ENCODE measurements at places on chromosomes 13 and 19.

GRCh38 chr13:87536499-87536898, 134.7 kb upstream of the SLITRK5 start:
- no peak for DNase-seq

DNA sequence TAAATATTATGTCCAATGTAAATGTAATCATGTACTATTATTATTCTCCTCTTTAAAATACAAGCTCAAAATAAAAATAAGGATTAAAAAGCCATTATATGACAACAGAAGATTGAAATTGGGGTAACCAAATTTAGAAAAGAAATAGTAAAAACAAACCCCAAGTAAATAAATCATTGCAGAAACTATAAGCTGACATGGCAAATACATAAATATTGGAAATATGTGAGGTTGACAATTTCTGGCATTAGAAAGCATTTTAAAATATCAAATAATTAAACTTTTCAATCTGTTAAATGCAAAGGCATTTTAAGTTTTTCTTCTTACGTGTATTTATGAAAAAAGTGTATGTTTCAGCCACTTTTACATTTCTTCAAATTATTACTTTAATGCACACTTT, 394.7 kb upstream of the DACH1 start:
- DNase-seq, result no peak

- no peak for DNase-seq
These were observed 770 bp upstream of the CAPNS1 start for GRCh38 chr19:36139120-36139472.

GRCh38 chr19:38371081-38371480, 3.3 kb upstream of the PSMD8 start:
- DNase-seq, result no peak

DNA sequence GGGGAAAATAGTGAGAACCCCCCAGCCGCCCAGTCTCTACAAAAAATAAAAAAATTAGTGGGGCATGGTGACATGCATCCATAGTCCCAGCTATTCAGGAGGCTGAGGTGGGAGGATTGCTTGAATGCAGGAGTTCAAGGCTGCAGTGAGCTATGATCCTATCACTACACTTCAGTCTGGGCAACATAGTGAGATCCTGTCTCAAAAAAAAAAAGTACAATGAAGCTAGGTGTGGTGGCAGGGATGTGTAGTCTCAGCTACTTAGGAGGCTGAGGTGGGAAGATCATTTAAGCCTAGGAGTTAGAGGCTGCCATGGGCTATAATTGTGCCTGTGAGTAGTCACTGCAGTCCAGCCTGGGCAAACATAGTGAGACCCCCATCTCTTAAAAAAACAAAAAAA, 8.9 kb downstream of the PCCA start:
- no peak for DNase-seq

- no peak for DNase-seq
These were observed 90.6 kb downstream of the KL start for GRCh38 chr13:33106656-33107360.

DNA sequence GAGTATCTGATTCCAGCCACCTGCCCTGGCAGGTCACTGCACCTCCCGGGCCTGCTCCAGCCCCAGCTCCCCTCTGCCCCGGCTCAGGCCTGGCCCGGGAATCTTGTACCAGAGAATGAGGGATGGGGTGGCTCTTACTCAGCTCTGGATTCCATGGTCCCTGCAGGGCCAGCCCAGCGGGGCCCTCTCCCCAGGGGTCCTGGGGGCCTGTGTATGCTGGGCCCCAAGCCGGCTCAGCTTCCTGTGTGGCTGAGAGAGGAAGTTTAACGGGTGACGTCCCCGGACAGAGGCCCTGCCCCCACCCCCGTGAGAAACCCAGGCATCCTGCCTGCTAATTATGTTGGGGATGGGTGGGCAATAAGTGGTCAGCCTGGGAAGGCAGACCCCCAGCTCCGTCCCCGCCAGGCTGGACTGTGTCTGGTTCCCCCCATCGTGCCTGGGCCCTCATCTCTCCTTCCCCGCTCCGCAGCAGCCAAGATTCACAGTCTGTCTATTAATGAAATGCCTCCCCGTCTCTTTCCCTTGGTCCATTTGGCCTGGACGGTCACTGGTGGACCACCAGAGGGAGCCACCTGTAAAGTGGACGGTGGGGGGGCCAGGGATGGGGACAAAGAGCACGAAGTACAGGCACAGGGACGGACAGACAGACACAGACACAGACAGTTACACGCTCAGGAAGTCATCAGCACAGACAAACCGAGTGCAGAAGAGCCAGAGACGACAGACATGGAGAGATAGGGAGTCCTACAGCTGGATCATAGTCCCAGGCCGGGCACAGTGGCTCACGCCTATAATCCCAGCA, at the start of gene DENND1C:
Gene DENND1C, minus strand, starts transcription at position 247 of the 802 bp plus-strand sequence. Its CDS starts 92 bp downstream, at position 155.
- peak; percentile 62 for DNase-seq

GRCh38 chr19:1206150-1206863, 729 bp downstream of the STK11 start:
- no peak for DNase-seq

DNA sequence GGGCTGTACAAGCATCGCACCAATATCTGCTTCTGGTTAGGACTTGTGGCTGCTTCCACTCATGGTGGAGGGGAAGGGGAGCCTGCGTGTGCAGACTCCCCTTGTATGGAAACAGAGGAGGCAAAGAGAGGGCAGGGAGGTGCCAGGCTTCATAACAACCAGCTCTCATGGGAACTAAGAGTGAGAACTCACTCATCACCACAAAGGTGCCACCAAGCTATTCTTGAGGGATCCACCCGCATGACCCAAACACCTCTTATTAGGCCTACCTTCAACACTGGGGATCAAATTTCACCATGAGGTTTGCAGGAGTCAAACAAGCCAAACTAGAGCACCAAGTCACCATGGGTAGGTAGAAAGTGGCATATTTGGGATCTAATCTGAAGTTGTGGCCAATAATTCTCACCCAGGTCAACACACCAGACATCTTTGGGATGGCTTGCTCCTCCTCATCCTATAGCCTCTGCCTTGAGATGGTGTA, 46.4 kb downstream of the RUBCNL start:
- no peak for DNase-seq

DNA sequence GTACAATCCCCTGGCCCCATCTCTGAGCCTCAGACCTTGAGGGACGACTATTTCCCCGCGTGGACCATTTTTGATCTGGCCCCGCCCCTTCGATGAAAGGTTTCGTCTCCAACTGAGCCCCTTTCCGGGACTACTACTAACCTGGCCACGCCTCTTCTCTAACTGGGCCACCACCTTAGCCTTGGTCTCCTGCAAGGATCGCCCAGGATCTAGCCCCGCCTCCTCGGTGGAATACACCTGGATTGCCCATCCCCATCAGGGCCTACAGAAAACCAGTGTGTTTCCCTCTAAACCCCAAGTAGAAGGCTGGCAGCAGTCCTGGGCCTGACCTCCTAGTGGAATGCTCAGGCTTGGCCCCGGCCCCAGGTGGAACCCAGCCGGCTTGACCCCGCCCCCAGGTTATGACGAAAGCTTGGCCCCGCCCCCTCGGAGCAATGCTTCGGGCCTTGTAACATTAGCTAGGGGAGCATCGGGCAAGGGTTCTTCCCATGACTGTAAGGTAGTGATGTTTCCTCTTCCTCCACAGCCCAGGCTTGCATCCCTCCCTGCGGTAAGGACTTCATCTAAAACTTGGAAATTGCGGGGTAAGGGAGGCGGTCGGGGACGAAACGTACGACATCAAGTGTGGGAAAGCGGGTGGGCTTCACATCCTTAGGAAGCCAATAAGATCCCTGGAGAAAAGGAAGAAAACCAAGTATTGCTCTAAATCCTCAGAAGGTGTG, 9.1 kb downstream of the SPACA6 start:
- DNase-seq, result no peak

DNA sequence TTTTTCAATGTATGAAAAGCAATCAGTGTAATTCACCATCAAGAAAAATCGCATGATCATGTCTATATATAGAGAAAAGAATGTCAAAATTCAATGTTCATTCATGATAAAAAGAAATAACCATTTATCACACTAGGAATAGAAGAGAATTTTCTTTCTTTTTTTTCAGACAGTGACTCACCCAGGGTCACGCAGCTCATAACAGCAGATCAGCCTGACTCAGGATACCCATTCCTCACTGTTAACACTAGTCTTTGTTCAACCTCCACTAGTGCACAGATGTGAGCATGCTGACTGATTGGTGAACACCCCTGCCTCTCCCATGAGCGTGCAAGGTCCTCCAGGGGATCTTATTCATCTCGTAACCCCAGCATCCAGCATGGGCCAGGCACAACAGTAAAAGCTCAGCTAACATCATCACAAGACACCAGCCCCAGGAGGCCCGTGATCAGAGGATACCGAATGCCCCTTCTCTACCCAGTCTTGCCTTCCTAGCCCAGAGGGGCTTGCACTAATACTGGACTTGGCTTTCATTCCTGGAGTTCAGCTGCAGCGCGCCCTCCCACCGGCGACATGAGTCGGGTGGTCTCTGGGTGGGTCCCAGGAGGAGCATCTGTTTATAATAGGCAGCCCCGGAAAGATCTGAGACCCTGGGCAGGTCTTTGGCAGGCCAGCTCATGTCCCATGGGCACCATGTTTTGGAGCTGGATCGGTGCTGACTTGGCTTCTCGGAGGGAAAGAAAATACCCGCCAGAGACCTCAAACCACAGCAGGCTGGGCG, 539.5 kb upstream of the SLC10A2 start:
- no peak for DNase-seq

DNA sequence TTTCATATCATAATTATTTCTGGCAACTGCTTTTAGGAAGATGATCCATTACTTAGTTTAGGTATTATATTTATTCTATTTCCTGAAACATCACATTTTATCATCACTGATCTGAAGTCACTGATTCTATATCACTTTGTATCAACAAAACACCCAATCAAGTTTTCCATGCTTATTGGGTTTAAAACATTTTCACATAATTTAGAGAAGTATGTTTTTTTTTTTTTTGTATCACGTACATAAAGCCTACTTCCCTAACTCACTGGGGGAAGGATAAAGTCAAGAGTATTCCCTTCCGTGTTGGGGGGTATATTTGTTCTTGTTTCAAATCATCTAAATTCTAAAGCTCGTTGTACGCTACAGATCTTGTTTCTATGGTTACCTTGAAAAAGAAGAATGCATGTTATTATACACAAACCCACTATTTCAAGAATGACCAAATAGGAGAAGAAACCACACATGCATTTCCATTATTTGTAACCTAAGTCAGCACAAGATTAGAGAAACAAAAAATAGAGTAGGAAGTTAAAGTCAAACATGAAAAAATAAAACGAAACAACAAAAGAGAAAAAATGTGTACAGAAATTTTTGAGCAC, 637.2 kb upstream of the MIR17HG start:
- DNase-seq, result no peak

- no peak for DNase-seq
These were observed 1.1 kb upstream of the MED26 start for GRCh38 chr19:16628984-16629691.

- no peak for DNase-seq
These were observed 382 bp downstream of the ZNF77 start for GRCh38 chr19:2944403-2944774.

DNA sequence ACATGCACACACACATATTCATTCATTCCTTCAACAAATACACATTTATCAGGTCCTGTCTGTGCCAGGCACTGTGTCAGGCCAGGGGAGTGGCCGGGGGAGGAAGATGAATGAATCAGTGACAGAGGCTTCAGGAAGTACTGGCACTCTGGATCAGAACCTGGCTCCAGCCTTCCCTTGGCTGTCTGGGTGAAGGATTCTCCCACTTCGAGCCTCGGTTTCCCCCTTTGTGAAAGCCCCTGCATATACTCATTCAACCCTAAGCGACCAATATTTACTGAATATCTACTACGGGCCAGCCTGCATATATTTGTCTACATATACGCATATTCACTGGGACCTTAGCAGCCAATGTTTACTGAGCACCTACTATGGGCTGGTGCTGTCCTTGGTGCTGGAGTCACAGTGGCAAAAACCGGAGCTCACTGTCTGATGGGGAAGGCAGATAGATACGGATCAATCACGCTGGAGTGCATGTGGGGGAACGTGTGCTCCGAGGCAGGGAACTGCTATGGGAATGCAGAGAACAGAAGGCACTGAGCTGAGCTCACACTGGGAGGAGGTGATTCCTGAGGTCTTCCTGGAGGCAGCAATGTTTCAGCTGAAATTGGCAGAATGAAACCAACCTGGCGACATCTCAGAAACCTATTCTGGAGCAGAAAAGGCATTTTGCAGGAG, 636 bp upstream of the ZNF579 start:
- DNase-seq, result no peak

DNA sequence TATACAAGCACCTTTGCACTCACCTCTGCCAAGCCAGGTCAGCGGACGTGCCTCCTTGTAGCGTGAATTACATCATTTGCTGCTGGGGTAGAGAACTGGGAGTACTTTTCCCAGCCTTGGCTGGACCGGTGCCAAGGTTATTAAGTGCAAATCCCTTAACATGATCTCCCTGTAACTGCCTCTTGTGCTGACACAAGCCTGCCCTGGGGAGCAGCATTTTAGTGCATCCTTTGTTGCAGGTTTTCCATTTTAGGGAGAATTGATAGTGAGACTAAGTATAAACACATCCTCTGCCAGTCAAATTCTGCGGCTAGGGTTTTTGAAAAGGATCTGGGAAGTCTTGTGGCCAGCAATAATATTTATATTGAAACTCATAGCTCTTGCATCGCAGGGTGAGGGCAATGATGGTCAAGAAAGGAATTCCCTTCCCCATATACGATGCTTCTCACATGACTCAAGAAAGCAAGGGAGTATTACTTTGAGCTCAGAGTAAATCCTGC, 32.7 kb upstream of the DCLK1 start:
- no peak for DNase-seq

DNA sequence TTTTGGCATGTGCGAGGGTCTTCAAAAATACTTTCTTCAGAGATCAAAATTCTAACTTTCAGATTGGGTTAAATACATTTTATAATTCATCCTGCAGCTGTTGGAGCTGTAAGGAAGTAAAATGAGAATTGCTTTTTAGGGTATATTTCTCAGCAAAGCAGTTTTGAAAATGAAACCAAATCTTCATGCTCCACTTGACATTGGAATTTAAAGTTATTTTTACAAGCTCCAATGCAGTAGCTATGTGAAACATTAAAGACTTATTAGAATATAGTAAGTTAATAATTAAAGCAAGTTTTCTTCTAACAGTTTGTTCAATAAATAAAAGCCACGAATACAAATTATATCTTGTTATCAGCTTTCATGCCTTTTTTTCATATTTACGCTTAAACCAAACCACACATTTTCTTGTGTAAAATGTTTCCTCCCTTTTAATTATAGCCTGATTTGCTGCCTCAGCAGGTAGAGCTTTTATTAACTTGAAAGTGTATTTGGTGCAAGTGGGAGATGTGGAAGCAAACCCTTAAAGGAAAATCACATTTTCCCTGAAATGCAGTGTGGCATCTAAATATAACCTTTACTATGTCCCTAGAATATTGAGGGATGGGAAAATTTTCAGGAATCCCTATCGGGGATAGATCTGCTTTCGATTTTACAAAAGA, 12.4 kb upstream of the MICU2 start:
- no peak for DNase-seq

GRCh38 chr13:35524171-35524570, 47.7 kb upstream of the MAB21L1 start:
- DNase-seq, result no peak

All from CD4-positive, alpha-beta T cell treated with Interleukin-4 for 4 hours (primary cell).